8988T (cell line): ENCODE measurements at places on chromosomes 7 and 10.
A peak's percentile ranks its signal among the peaks of the same experiment; 100 is the strongest.

- no peak for DNase-seq
Measured at GRCh38 chr7:3710531-3710930, 409.5 kb downstream of the SDK1 start.

- no peak for DNase-seq
Measured at GRCh38 chr10:33673839-33674415, 339.5 kb upstream of the NRP1 start.

GRCh38 chr7:146417176-146417575, 300.6 kb downstream of the CNTNAP2 start:
- no peak for DNase-seq

DNA sequence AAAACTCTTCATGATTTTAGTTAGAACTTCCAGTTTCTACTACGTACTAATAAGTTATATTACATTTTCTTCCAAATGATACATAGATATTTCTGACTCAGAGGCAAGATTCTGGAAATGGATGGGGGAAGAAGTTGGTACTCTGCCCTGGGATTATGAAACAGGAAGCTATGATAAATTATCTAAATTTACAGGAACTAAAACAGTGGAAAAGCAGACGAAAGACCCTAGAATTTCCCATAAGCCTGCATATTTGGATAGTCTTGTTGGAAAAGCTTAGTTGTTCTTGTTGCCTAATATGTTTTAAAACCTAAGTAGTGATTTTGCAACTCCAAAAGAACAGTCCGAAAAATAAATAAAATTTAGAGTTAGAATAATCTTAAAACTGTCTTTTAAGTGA, 21.8 kb downstream of the CFAP69 start:
- DNase-seq: no peak

GRCh38 chr10:17428351-17429097, 25.9 kb downstream of the ST8SIA6 start:
- DNase-seq: no peak

DNA sequence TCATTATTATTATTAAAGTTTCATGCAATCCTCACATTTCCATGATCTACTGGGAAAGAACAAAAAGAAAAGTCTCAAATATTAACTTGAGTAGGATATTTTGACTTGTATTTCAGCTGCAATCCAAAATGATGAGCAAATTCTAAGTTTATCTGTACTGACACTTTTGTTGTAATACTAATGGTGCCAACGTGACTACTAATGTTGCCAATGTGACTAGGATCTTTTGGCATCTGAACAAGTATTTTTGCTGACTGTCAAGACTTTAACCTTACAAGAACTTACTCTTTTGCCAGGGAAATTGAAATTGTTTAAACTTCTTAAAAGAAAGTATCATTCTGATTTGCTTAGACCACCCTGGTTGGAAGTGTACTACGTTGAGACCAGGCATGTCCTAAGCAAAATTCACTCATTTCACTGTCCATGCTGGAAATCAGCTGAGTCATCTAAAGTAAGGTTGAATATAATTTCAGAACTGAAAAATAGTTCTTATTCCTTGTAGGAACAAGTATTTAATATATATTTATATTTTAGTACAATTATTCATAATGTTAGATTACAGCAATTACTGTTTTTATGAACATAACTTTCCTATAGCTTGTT, 78.5 kb upstream of the LYZL1 start:
- no peak for DNase-seq

- no peak for DNase-seq
Measured at GRCh38 chr10:8159341-8160165, 105.1 kb downstream of the GATA3 start.

- DNase-seq: no peak
Measured at GRCh38 chr10:124350806-124351205, 67.9 kb downstream of the OAT start.

- no peak for DNase-seq
Measured at GRCh38 chr7:29254591-29254990, 60.0 kb downstream of the CHN2 start.

DNA sequence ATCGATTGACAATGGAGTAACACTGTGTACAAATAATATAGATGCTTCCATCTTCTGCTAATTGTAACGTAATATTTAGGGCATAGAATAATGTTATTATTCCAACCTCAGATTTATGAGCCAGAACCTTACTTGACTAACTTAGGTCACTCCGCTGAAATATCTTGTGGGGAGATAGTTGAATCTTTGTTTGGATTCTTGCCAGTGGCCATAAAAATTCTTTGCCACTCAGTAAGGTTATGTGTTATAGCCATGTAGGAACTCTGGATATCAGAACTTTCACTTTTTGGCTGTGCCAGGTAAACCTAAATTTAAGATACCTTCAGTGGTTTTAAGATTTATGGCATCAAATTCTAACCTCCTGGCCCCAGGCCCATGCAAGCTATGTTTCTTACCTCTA, 197.6 kb downstream of the WDR11 start:
- no peak for DNase-seq

GRCh38 chr7:158051776-158052175, 535.8 kb downstream of the PTPRN2 start:
- no peak for DNase-seq

DNA sequence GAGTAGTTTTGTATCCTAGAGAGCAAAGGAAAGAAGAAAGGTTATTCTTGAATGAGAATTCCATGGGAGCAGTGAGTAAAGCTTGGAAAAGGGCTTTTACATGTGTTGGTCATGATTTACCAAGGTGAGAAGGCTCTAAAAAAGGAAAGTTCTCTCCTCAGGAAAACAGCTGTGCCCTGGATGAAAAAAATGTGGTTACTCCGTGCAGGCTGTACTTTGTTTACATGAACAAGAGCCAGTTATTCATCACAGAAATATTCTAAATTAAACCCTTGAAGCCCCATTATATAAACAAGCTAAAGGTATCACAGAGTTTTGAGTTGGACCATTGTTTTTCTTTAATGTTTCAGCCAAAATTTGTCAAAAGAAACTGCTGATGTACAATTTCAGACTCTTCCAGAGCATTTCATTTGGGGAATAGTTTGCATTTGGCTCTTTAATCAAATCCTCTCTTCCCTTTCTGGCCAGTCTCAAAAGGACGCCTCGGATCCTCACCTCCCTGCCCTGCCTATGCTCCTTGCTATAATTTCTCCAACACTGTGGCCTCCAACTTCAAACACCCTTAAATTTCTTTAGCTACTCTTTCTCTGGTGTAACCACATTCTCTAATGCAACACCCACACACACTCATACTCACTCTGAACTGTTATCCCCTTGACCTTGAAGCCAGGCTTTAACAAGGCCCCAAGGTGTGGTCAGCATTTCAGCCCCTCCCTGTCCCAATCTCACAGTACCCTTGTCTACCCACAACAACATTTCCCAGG, 47.4 kb downstream of the AFAP1L2 start:
- DNase-seq: no peak

- no peak for DNase-seq
Measured at GRCh38 chr7:115782696-115783490, 247.7 kb downstream of the TFEC start.

- no peak for DNase-seq
Measured at GRCh38 chr7:119556436-119556835, 716.5 kb upstream of the KCND2 start.

- no peak for DNase-seq
Measured at GRCh38 chr7:27241189-27242056, 1.2 kb upstream of the EVX1 start.

GRCh38 chr7:34759477-34760125, 101.6 kb downstream of the NPSR1 start:
- DNase-seq: no peak

DNA sequence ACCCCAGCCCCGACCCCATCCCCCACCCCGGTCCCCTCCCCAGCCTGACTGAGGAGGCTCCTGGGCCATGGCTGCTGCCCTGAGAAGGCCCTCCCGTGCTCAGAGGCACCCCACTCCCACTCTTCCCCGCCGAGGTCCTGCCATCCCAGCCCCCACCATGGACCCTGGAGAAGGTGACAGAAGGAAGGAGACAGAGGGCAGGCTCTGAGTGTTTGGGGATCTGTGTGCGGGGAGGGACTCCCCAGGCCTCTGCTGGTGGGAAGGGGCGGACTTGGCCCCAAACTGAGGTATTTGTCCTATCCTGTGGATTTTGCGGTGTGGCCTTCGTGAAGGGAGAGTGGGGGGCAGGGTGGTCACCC, 53.4 kb downstream of the PWWP2B start:
- DNase-seq: no peak

DNA sequence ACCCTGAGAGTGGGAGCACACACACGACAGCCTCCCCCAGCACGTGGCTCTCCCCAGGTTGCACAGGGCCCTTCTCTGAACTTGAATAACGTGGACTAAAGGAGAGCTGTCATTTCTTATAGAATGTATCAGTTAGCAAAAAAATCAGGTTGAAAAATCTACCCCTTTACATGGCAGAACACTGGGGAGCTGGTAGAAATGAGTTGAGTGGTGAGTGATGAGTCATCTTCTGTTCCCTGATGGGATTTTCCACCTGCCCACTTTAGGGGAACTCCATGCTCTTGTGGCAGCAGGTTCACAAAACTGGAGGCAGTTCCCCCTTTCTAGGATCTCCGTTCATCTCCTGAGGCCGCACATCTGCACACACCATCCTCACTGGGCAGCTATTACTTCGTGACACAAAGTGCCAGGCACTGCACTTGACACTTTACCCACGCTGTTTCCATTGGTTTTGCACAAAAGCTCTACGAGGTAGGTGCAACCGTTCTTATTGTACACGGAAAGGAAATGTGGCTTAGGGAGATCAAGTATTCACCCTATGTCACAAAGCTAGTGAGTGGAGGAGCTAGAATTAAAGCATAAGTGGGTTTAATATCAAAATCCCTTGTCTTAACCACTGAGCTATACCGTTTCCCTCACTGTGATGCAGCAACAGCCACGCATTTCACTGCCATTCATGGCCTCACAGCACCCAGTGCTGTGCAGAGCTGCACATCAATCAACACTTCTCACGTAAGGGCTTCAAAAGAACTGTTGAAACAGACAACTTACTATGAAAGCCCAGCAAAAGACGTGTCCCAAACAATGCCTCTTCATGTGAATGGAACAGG, 80.2 kb downstream of the RNF216 start:
- no peak for DNase-seq

GRCh38 chr7:64183126-64183742, 23.8 kb upstream of the ZNF735 start:
- no peak for DNase-seq

DNA sequence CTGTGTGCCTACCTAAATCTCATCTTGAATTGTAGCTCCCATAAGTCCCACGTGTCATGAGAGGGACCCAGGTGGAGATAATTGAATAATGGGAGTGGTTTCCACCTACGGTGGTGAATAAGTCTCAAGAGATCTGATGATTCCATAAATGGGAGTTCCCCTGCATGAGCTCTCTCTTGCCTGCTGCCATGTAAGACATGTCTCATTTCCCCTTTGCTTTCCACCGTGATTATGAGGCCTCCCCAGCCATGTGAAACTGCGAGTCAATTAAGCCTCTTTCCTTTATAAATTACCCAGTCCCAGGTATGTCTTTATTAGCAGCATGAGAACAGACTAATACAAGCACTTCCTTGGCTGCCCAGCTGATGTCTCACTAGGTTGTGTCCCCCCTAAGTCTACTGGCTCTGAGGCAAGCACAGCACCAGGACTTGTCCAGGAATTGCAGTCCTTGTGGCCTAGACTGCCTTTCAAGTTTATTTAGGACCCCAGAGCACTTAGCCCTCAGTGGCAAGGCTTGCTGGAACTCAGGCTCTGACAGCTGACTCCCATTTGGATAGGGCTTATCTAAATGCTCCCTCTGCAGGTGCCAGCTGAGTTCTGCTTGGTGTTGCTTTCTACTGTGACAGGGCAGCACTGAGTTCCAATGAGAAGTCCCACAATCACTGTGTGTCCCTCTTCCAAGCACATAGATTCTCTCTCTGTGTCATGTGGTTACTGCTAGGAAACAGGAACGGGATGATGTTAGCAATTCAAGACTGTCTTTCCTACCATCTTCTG, 59.0 kb upstream of the TAS2R16 start:
- no peak for DNase-seq

DNA sequence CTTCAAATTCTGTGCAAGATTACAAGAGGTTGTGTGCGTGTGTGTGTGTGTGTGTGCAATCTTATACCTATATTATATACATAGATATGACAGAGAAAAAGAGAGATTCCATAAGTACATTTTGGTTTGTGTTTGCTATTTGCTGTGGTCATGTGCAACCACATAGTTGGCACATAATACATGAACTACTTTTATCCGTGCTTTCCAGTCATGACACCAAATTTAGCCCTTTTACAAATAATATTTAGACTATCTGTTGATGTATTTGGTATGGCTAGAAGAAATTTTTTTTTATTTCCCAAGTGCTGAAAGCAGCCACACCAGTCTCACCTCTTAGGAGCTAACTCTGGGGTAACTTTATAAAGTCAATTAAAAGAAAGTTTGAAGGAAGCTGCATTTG, 63.5 kb upstream of the EGFR start:
- no peak for DNase-seq

DNA sequence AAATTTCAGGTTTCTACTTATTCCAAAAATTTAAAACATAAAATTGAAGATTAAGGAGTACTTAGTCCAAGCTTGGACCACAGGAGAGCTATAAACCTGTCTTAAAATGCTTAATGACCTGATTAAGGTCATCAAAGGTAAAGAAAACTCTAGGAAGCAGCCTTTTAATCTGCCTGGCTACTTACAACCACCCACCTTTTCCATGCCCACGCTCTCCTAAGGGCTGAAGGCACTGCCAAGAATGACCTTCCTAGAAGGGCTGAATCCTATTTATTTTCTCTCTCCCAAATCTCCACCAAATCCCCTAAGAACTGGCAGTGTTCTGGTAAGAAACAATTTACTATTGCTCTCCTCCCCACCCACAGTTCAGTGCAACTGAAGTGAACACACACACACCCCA, 6.8 kb downstream of the MPP7 start:
- no peak for DNase-seq

- peak; percentile 24 for DNase-seq
Measured at GRCh38 chr7:142412551-142413193, 154.8 kb upstream of the PRSS58 start.

GRCh38 chr10:102658802-102659201, 14.5 kb downstream of the TRIM8 start:
- no peak for DNase-seq

DNA sequence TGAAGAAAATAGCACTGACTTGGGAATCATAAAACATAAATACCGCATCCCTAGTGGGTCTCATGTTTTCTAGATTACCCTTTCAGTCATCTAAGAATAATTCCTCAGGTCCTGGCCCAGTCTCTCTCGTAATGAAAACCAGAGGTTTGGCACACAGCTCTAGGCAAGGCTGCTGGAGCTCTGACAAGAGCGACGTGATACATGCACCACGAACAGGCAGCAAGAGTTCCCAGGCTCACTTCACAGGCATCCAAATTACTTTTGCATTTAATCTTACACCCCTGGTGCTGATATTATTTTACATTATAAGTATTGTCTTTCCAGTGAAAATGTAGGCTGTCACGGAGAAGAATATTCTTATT, 105.2 kb downstream of the THSD7A start:
- DNase-seq: no peak

- DNase-seq: no peak
Measured at GRCh38 chr10:47078393-47079203, 167.4 kb downstream of the PTPN20 start.
